Neural crest cell (in vitro differentiated cells): ENCODE measurements at places on chromosomes 13 and 19. TPM values are rescaled to one million over a fixed set of nuclear protein-coding genes. Genes with fewer than 3 reads are reported as not detected.

DNA sequence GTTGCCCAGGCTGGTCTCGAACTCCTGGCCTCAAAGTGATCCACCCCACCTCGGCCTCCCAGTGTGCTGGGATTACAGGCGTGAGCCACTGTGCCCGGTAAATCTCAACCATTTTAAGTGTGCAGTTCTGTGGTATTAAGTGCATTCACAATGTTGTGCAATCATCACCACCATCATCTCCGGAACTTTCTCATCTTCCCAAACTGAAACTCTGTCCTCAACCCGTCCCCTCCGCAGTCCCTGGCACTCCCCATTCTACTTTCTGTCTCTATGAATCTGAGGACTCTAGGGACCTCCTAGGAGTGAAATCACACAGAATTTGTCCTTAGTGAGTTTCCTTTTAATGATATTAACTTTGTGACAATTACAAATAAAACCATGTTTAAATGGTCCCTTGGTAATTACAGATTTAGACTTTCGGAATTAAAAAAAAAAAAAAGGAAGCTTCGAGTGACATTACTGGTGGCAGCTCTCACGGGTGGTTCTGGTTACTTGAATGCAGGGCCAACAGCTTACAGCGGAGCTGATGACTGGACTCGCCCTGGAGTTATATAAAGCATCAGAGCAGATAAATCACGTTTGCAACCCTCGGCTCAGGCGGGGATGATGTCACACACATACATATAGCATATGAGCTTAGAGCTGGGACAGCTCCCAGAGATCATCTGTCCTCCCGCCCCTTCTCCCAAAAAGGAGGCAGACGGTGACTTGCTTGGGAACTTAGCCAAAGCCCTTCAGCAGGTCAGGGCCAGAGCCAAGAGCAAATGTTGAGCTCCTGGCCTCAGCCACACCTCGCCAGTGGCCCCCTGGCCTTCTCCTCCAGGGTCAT lies 89.8 kb downstream of the ZNF557 start:
- no peak for DNase-seq

GRCh38 chr19:3243819-3244700 lies 19.6 kb downstream of the CELF5 start:
- peak; percentile 75 for DNase-seq

DNA sequence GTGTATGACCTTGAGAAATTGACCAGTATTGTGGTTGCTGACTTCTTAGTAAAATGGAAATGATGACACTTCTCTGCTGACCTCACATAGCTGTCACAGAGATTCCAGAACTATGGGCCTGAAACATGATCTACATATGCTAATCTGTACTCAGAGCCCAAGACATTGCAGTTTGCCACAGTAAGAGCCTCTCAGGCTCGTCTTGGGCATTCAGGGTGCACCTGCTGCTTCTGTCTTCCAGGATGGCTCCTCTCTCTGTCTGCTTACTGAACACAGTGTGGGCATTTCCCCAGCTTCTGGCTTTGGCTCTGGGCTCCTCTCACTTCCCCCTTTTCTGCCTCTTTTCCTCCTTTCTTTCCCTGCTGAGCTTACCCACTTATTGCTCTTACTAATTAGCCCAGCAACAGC lies 22.3 kb upstream of the SLC46A3 start:
- DNase-seq: no peak

- DNase-seq: peak; percentile 70
These were observed 16.3 kb downstream of the CILP2 start for GRCh38 chr19:19554074-19555023.

GRCh38 chr13:76937281-76937820 lies 11.0 kb upstream of the ACOD1 start:
- no peak for DNase-seq

DNA sequence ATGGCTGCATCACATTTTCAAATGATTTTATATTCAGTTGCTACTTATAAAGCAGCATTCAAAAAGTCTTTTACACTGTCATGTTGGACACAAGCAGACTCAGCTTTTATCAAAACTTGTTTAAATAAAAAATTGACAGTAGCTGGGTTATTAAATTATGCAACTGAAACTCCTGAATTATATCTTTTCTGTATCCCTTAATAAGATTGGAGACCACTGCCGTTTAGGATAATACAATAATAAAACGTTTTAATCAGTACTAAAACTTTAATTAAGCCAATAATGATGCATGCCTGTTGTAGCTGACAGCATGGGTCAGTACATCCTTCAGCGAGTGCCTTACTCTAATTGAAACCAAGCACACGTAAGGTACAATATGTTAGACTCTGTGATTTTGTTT lies 78.0 kb downstream of the DPY19L3 start:
- DNase-seq: no peak

GRCh38 chr19:49120868-49121267 lies 1.5 kb downstream of the PPFIA3 start:
- DNase-seq: no peak

DNA sequence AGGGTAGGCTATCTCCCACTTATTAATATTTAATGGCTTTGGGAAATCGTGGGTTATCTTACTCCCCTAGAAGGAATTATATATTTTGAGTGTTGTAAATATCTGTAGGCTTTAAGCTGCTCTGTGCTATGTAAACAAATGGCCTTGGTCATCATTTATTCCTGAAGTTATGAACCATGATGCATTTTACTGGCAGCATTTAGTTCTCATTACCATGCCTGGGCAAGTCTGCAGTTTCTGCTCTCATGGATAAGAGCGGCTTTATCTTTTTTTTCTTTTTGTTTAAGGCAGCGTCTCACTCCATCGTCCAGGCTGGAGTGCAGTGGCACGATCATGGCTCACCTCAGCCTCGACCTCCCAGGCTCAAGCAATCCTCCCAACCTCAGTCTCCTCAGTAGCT lies 156.1 kb downstream of the IRS2 start:
- no peak for DNase-seq

GRCh38 chr13:68050761-68051160 lies 820.6 kb upstream of the PCDH9 start:
- DNase-seq: no peak

DNA sequence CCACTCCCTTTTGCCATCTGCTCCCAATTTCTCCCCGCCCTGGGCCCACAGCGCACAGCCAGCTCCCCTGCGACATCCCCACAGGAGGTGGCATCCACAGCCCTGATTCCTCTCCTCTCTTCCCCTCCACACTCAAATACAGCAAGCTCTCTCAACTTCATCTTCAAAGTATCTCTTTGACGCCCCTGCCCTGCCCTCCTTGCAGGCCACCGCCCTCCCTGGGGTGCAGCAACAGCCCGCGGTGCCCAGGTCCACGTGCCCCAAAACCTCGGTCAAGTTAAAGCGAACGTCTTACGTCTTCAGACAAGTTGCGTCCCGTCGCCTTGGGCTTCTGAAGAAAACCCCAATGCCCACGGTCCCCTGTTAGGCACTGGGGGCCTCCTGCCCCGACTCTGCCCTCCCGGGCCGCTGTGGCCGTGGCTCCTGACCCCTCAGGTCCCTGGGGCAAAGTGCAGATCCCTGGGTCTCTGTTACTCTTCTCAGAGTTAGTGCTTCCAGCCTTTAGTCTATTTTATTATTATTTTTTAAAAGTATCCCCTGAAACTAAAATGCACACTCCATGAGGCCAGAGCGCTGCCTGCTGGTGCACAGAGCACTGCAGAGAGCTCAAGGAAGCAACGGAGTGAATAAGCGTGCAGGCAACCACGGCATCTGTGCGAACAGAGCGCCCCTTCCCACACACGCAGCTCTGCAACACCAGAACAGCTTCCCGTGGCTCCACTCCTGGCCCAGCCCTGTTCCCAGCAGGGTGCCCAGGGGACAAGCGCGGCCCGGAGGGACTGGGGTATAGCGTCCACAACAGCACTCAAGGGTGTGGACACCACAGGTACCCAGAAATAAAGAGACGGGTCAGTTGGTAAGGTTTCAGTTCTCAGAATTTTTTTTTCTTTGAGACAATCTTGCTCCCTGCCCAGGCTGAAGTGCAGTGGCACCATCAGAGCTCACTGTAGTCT lies 26.4 kb downstream of the IL17D start:
- DNase-seq: no peak

DNA sequence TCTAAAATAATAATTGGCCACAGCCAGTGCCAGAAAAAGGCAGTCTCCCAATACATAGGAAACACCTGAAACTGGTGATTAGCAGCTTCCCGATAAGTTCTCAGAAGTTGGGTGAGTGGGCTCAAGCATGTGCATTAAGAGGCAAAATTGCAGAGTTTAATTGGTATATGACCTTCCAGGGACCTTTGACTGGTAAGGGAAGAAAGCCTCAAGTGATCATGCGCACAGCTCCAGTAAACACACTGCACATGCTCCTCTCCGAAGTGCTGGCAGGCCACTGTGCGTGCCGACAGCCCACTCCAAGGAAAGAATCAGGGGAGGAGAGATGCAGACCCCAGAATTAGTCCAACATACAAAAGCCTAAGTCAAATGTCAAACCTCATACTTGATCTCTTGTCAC lies 18.9 kb upstream of the CEACAM8 start:
- no peak for DNase-seq

DNA sequence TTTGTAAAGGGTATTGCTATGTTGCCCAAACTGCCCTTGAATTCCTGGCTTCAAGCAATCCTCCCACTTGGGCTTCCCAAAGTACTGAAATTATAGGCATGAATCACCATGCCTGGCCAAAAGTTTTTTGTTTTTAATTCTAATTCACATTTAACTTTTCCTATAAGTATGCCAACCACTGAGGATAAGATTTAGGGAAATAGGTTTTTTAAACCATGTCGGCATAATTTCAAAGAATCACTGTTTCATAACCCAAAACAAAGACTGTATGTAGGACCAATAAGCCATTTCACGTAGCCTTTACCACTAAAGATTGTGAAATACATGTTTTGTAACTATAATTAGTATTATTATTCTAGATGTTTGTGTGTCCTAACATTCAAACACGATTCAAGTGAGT lies 8.2 kb downstream of the ZDHHC20 start:
- DNase-seq: no peak

- DNase-seq: peak; percentile 13
These were observed 16.2 kb upstream of the MED4 start for GRCh38 chr13:48110931-48111721.

DNA sequence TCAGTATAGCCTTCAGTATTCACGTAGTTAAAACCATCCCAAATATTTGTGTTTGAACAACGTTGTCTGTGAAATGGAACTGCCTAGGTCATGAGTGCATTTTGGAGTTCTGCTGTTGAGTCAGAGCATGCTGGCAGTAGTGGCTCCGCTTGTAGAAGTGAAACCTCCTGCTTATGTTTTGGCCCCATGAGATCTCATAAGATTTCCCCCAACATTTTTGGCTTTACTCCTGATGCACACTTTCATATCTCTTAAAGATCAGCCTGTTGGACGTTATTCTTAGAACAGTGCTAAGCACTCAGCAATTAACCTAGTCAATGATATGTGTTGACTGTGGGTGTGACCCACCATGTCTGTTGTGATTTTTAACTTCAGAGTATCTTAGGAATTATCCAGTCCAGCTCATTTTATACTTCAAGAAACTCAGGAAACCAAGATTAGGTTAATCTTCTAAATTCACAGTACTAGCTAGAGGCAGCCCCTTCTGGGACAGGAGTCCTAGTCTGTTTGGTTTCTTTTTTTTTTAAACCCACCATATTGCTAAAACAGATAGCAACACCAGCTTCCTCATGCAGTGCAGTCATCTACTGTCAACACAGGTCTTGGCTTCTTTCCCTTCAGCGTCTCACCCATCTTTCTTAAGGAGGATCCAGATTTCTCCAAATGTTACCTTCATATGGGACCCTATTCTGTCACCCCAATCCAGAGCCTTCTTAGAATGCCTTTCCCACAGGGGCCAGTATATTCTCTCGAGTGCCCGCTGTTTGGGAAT lies 26.2 kb downstream of the RAP2A start:
- DNase-seq: no peak

DNA sequence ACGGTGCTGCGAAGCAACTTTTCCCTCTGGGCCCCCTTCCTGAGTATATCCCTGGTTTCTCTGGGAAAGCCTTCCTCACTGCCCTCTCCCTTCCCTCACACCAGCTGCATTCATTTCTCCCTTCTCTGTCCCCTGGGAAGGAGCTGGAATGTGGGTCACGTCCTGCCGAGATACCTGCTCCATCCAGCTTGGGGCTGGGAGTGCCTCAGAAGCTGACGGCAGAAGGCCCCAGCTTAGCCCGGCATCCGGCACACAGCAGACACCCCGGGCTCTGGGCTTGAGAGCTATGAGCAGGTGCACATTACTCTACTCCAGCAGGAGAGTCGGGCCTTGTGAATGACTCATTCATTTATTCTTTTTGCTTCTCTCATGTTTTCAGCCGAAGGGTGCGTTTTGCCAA lies 170.6 kb downstream of the TEX29 start:
- DNase-seq: no peak

DNA sequence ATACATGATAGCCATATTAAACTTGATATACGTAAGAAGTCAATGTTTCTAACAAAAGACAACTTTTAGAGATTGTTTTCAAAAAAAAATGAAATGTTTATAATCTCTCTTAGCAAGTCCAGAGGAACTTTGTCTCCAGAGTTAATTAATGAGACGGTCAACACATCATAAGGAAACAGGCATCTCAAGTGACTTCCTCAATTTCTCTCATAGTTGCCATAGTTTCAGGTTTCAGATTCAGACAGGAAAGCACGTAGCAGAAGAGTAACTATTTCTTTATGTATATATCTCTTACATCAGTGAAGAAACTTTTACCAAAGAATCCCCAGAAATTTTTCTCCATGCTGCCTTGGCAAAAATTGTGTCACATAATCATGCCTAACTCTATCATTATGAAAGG lies 159.6 kb upstream of the ATXN8OS start:
- DNase-seq: no peak

- DNase-seq: no peak
These were observed 7.2 kb downstream of the PHF11 start for GRCh38 chr13:49502954-49503353.

GSX1 gene
- 10.6 and 11.4 TPM in 2 replicates for total RNA-seq

DMKN gene
- not detected in 2 replicates for total RNA-seq

POLR1G gene
- total RNA-seq: 11.7 and 12.8 TPM in 2 replicates

IFNL1 gene
- not detected in 2 replicates for total RNA-seq

KLK5 gene
- not detected in 2 replicates for total RNA-seq

FCHO1 gene
- total RNA-seq: 10.8 and 12.2 TPM in 2 replicates

KLC3 gene
- total RNA-seq: not detected in 2 replicates

CYP2A6 gene
- not detected in 2 replicates for total RNA-seq

SHFL gene
- total RNA-seq: 0.89 and 0.93 TPM in 2 replicates
